Lung (tissue), 17 donors: ENCODE measurements at places on chromosomes 11 and 22. TPM values are rescaled to one million over a fixed set of nuclear protein-coding genes. Genes with fewer than 3 reads are reported as not detected.

GRCh38 chr11:41613326-41613725, 153.9 kb upstream of the LRRC4C start:
- no peak for DNase-seq

Gene SEPTIN3
- total RNA-seq, result 0.51 TPM

GRCh38 chr11:113356203-113356602, 31.4 kb upstream of the ANKK1 start:
- no peak for DNase-seq

Gene ZNF280A
- not detected for total RNA-seq

Gene MRPL16
- 39.4 TPM for total RNA-seq

DNA sequence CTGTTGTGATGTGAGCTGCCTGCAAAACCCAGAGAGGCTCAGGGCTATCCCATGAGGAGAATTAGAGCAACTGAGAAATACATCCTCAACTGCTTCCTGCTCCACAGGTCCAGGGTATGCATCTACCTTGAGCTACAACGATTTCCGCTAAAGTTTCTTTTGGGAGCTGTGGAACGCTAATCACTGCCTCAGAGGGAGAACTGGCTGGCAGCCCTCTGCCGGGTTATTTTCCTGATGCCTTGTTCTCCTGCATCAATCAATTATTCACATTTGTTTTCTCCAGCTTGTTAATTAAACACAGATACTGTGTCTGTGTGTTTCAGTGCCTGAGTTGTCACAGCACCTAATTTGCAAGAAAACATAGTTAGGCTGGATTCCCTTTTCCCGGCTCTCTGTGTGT, 211.1 kb upstream of the PLET1 start:
- no peak for DNase-seq

Gene TMEM184B
- 82.4 TPM for total RNA-seq

Gene OR52E8
- 0.18 TPM for total RNA-seq
